ENCODE measurements at places on chromosomes 6 and 20.

GRCh38 chr6:23350752-23351453, 775.1 kb upstream of the NRSN1 start:
- no peak for DNase-seq

GRCh38 chr20:23155141-23155590, 69.0 kb upstream of the CD93 start:
- DNase-seq, result no peak

GRCh38 chr20:56630506-56631317, 1.6 kb downstream of the TFAP2C start:
- DNase-seq, result no peak

GRCh38 chr6:13354331-13355042, 26.1 kb upstream of the TBC1D7 start:
- no peak for DNase-seq

- peak; percentile 81 for DNase-seq
These were observed 2.7 kb downstream of the MYB start for GRCh38 chr6:135183532-135184440.

- DNase-seq, result no peak
These were observed 26.1 kb upstream of the ADTRP start for GRCh38 chr6:11804701-11805100.

DNA sequence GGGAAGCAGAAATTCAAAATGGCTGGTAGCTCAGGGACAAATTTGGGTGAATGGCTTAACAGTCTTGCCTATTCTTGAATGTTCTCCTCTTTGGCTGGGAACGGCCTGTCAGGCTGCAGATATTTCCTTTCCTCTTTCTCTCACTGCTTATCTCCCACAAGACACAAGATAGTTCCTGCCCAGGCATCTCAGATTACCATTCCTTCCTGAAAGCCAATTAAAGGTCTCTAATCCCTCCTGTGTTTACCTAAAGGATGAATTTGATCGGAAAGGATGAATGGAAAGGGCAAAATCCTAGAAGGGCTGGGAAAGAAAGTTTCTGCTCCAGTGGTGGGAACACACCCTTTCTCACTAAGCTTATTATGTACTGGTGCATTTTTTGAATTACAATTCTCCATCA, 95.9 kb upstream of the JAG1 start:
- DNase-seq, result no peak

- DNase-seq, result no peak
These were observed 121.1 kb upstream of the COL21A1 start for GRCh38 chr6:56368491-56368890.

- DNase-seq, result no peak
These were observed 26.3 kb upstream of the ZNF318 start for GRCh38 chr6:43395776-43396175.

DNA sequence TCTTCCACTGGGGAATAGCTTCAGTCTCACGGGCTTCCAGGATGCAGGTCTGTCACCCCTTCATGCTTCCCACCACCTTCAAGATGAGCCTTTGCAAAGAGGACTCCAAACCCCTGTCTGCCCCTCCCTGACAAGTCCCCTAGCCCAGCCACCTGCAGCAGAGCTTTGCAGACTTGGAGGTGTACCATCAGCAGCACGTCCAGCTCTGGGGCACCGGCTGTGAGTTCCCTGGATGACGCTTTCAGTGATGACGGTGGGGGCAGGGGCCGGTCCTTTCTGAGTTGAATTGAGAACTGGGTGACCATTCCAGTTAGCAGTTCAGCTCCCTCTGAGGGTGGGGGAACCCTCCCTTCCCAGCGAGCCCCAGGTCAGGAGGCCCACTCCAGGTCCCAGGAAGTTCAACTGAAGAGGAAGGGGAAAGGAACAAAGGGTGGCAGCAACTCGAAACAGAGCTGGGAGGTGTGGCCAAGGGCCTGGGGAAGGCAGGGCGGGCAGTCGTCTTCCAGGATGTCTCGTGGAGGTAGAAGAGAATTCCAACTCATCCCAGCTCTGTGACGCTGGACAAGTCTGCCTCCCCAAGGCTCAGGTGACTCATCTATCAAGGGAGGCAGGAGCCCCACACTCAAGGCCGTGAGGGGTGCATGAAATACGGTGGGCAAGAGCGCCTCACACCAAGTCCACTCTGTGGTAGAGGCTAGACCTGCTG, 86.0 kb downstream of the PTPN1 start:
- no peak for DNase-seq

DNA sequence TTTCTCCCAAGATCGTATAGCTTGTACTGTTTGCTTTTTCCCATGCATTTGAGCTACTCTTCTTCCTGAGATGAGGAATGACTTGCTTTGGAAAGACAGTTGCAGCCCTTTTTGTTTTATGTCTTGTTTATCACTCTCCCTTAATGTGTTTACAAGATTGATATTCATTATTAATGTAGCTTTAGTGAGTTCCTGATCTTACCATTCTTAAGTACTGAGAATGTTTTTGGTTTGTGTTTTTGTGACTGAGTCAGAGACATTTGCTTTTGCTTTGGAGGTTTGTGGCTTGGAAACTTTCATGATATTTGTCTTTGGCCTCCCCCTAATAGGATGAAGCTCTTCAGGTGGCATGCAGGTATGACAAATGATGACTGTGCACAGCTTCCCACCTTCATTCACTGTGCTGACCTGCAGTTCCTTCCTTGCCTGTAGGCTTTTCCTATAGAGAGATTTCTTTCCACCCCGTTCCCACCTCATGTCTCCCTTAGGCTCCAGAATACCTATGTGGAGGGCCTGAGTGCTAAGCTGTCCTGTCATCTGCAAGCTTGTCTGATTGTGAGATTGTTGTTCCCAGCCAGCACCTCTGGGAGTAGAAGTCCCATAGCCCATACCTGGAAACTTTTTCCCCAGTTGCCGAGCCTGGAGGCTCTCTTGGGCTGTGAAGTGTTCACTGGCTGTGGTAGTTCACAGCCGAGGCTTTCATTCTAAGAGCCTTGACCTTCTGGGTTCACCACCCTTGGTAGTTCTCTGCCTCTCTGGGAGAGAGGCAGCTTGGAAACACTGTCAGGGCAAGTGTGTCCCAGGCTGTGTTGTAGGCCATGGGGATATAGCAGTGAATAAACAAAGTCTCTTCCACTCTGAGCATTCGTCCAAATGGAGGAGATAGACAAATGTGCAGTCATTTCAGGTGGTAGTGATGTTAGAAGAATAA, 27.1 kb downstream of the CDS2 start:
- no peak for DNase-seq

GRCh38 chr6:168939041-168939440, 314.6 kb downstream of the THBS2 start:
- no peak for DNase-seq

Data from stimulated activated CD4-positive, alpha-beta T cell treated with anti-CD3 and anti-CD28 coated beads, Interleukin-4, amount 100 ng/mL, for 4 hours (primary cell).